Activated naive CD4-positive, alpha-beta T cell treated with anti-CD3 and anti-CD28 coated beads, Interleukin-2, amount 50 U/mL, for 16 hours (primary cell): ENCODE measurements at places on chromosomes 3 and 15.
A peak's percentile ranks its signal among the peaks of the same experiment; 100 is the strongest.

GRCh38 chr15:74763416-74763815, 14.8 kb downstream of the CYP1A2 start:
- DNase-seq, result no peak

DNA sequence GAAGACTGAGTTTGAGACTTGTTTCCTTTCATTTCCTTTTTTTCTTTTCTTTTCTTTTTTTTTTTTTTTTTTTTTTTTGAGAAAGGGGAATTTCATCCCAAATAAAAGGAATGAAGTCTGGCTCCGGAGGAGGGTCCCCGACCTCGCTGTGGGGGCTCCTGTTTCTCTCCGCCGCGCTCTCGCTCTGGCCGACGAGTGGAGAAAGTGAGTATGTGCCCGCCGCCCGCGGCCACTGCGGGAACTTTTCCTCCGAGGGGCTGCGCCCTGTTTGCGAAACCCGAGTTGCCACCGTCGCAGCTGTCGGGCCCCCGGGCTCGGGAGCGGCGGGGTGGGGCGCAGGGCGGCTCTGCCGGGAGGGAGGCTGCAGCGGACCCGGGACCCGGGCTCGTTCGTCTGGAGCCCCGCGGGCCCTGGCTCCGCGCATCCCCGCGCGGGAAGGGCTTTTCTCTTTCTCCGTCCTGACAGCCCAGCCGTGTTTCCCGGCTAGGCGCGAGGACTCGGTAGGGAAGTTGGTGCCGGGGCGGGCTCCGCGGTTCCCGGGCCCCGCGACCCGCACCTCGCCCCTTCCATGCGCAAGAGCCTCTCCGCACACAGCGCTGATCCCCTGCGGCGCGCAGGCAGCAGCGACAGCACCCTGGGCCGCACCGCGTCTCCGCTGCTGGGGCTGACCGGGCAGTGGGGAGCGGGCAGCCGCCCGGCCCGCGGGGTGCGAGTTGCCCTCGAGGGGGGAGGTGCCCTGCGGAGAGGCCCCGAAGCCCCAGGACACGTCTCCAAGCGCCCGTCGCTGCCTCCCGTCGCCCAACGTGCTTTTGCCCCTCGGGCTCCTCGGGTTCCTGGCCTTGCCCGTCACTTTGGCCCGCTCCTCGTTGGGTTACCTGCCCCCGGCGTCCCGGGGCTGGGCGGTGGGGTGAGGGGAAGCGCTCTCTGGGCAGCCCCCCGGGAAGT, 1.4 kb downstream of the IGF1R start:
- DNase-seq, result peak; percentile 65

DNA sequence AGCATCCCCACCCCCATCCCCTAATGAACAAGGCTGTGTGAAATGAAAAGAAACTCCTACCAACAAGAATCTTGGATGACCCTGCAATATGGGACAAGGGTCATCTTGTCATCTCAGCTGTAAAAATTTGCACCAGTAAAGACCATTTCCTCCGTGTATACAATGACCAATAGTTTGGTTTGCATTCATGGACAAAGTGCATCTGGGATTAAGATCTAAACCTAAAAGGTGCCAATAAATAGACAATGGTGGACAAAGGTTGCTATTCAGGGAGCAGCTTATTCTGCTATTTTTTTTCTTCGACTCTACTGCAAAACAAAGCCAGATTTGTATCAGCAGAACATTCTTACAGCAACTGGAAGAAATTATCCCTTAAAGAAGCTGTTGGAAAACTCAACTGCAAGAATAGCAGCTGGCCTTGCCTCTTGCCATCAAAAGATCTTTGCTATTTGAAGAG, 8.0 kb downstream of the MGLL start:
- DNase-seq, result no peak

DNA sequence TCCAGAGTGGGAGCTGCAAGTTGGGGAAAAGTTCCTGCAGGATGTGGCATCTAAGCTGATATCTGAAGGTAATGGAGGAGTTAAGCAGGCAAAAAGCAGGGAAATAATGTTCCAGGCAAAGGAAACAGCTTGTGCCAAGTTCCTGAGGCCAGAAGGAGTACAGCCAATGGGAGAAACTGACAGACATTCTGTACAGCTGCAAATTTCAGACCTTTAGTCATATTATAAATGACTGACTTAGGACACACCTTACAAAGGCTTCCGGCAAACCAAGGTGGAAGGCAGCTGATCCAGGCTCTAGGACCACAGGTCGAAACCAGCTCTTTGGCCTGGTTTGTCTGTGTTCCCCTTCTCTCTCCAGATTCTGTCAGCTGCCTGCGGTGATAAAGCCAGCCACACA, 9.3 kb downstream of the WWTR1 start:
- no peak for DNase-seq

DNA sequence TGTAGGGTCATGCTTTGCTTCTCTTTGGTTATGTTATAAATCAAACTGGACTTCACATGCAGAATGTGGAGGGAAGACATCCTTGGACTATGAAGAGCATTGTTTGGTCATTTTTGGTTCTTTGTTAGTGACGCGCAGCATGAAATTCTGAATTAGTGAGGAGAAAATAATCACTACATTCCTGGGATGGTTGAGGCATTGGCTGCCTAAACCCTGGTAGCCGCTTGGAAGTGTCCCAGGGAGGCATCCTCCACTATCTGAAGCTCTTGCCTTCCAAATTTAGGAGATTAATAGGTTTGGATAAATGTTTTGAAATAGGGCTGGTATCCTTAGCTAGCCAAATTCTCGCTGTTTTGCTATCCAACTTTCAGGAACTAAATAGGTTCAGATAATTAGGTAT, 96.2 kb downstream of the CLSTN2 start:
- no peak for DNase-seq

DNA sequence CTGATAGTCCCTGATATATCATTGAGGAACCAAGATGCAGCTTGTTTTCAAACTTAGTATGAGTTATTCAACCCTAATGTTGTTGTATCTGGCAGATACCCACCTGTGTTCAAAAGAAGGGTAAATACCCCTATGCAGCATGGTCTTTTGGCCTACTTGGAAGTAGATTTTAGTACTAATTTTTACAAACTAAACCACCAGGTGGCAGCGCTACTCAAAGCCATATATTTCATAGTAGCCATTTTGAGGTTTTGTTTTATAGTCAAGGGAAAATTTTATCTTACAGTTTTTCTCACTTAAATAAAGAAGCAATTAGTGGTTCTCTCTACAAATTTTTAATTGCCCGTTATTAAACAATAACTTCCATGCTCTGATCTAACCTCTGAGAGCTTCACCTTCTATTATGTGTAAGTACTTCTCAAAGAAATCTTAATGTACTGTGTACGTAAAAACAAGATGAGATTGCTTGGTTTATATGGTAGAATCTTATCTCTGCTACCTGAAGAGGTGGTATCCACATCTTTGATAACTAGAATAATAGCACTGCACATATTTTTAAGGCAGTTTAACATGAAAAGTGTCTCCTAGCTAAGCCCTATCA, 31.5 kb upstream of the MLF1 start:
- DNase-seq, result peak; percentile 34

DNA sequence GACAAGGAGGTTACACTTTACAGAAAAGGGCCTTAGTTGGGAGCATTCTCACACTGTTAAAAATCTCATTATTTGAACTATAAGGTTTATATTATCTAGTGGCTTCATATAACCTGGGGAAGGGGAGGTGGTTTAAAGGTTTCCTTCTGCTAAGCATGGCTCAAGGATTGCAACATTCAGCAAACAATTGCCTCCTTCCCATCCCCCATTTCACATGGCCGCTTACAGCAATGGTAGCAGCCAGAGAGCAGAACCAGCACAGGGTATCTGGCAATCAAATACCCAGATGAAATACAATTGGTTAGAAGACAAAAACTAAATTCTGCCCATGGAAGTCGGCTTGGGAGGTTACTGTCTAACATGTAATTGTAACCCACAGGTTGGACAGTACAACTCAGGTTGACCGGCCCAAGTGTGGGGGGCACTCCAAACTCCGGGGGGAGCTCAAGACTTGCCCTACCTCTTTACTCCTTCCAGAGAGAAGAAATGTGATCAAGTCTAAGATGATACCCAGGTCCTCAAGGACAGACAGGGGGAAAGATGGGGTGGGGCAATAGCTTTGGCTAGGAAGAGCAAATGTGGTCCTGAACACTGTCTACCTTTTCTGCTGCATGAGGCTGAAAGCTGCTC, 15.5 kb downstream of the ETV5 start:
- DNase-seq, result no peak

- DNase-seq, result no peak
Observed at GRCh38 chr3:71907996-71908395, 123.0 kb upstream of the PROK2 start.

- DNase-seq, result no peak
Observed at GRCh38 chr3:52439426-52440248, 5.3 kb downstream of the SEMA3G start.

DNA sequence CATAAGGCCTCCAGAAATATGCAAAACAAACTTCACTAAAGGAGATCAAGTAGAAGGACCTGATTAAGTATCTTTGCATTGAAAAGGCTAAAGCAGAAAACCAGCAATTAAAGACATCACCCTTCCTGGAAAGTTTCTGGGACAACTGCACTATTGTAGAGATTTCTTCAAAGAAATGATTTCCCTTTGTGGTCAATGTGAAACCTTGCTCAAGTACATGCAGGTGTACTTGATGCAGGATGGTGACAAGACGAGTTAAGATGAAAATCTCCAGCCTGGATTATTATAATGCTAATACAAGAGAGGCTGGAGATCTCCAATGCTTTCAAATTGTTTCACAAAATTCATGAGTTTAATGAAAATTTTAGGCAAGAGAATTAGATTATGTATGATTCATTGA, 208.4 kb downstream of the TIGIT start:
- DNase-seq, result no peak

GRCh38 chr15:32042269-32042972, 12.1 kb downstream of the CHRNA7 start:
- DNase-seq, result no peak

DNA sequence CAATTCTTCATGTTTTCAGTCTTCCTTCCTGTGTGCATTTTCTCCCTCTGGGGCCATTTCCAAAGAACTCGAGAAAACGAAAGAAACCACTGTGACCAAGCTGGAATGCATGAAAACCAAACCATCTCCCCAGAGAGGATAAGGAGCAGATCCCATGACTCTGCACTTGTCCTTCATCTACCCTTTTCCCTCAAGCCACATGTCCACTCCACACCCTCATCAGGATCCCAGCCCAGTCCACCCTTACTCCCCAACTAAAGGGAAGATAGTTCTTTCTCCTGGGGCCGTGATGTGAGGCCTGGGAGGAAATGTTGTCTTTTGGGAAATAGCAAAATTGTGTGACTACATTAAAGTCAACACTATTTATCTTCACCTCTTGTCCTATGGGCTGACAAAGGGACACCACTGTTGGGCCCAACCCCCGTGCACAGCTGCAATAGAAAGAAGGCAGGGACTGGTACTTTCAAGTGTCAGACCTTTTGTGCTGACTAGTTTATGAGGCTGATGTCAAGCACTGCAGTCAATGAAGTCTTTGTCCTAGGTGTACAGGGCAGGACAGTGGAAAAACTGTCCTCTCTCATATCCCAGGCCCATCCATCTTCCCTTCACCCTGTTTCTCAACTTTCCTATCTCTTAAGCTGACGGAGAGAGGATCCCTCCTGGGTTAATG, 487.1 kb upstream of the NR2F2 start:
- no peak for DNase-seq

DNA sequence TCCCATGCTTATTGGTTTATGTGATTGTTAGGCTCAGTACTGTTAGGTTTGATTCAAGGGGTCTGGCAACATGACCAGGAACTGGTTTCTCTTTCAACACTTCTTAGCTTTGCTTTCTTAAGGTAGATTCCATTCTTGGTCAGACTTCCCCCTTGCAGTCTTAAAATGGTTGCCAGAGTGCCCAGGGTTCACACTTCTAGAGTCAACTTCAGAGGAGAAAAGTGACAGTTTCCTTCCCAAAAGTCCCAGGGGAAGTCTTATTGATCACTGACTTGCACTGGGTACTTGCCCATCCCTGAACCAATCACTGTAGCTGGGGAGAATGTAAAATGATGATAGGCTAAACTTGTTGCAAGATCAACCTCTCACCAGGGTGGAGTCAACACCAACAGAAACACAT, 14.1 kb downstream of the MGLL start:
- no peak for DNase-seq

- peak; percentile 30 for DNase-seq
Observed at GRCh38 chr3:113533534-113533892, 1.2 kb downstream of the SIDT1 start.

DNA sequence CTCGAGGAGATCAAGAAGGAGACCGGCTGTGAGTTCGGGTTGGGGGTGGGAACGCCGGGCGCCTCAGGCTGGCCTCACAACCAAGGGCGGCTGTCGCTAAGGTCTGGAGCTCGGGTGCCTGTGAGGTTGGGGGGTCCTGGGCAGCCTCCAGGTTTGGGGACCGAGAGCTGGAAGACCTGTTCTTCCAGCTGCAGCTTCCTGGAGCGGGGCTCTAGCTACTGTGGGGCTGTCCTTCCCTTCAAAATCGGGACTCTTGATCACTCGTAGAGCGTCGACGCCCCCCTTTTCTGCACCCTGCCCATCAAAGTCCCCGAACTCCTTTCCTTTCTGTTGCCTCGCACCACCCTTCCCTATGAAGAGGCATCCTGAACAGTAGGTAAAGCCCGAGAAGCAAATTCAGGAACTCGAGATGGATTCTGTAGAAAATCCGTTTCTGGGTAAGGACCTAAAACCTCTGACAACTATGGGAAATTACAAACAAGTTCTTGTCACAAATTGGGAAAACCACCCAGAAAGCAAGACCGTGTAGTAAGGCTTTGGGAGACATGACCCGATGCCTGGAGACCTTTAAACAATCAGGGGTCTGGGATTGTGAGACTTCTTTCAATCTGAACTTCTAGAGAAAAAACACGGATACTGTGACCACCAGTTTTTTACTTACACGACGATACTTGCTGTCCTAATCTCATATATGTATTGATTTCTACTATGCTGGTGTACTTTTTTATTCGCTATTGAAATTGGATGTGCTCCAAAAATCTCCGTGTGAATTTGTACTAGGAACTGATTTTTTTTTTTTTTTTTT, 556 bp downstream of the CHP1 start:
- DNase-seq, result no peak

DNA sequence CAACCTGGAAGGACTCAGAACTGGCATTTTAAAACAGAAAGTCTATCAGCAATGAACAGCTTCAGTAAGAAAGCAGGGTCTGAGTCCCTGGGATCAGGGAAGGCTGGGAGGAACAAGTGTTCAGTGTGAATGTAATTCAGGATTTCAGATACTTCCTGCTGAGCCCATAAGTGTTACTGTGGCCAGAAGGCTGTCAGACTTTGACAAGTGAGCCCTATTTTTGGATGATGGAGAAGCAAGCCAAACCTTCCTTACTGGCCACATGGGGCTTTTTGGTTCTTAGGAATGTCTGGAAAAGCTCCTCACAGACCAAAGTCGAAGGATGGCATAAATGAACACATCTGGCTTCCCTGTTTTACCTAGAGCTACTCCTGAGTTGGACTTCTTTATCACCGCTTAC, 157.2 kb downstream of the BBX start:
- no peak for DNase-seq
